ENCODE measurements at places on chromosomes 6 and 20.

DNA sequence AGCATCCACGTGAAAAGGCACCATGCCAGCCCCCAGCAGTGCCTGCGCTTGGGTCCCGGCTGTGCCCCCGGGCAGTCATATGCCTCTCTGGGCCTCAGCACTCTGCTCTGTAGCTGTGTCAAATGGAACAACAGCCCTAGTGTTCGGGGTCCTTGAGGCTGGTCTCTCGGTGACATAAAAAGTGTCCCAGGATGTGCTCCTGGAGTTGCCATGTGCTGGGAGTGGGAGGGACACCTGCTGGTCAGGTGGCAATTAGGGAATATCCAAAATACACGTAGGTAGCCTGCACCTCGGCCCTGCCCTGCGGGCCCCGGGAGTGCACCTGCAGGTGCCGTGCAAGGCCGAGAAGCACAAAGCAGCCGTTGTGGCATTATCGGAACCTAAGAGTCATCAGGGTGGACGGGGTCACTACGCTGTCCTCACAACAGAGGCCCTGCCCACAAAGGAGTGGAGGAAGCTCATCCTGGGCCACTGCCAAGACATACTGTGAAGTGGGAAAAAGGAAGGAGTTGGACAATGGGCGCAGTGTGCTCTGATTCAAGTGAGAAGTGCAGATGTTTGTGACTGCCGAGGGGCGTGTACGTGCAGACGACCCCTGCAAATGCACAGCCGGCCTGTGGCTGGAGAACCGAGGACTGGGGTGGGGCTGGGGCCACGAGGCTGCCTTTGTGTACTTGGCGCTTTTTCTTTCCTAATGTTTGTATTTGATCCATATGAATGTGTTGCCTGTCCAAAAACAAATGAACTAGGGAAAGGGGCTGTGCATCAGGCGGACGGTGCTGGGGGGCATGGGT is 24.6 kb downstream of the SLCO4A1 start:
- DNase-seq, result no peak

DNA sequence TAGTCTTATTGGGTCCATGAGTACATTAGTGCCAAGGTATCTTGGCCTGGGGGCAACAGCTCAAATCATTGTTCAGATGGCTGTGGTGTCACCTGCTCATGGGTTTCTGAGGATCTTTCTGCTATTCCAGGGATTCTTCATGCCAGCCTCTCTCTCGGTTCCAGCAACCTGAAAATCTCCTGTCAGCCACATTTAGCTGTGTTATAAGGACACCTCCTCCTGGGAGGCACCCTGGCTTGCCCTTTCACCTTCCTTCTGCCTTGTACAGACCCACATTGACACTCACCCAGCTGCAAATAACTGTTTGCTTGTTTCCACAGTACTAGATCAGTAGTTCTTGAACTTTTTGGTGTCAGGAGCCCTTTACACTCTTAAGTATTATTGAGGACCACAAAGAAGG is 159.9 kb downstream of the GRM4 start:
- DNase-seq, result no peak

- no peak for DNase-seq
Observed at GRCh38 chr6:133055441-133055966, 185.7 kb upstream of the EYA4 start.

DNA sequence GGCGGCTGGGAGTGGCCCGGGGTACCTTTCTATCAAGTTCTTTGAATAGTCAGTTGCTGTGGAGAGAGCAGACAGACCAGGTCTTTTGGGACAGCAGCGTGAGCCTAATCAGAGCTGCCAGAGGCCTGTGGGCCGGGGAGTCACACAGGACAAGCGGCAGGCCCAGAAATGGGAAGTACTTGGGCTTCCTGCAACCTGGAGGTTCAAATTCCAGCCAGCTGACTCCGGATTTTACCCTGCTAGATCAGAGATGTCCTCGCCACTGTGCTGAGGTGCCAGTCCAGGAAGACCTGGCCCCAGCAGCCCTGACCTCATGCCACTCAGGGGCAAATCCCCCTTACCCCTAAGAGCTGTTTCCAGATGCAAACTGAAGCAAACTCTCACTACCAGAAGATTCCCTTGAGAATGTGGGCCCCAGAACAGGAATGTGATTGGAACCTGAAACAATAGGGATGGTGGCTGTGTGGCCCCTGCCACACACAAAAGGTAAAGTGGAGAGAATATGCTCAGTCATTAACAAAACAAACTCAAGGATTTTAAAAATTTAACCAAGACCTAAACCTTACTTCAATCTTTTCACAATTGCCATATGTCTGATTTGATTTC is 9.7 kb downstream of the BEND3 start:
- DNase-seq, result no peak

DNA sequence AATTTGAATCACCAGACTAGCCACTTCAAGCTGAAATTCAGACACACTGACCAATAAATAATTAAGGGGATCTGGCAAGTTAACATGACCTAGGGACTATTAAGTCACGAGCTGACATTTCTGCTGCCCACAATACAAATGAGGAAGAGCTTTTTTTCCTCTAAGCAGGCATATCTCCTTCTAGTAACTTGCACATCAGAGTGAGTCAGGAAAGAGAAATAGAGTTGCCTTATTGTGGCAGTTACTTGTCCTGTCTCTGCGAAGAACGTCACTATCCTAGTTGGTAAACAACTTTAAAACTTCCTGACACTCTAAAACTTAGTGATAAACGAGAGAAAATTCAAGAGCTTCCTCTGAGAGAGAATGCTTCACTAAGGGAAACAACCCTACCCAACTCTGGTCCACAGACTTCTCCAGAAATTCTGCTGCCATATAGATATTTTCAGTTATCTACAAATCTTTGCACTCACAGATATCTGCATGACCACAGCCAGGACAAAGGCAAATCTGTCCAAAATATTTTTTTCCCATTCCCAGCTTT is 4.2 kb downstream of the PLA2G7 start:
- DNase-seq, result no peak

DNA sequence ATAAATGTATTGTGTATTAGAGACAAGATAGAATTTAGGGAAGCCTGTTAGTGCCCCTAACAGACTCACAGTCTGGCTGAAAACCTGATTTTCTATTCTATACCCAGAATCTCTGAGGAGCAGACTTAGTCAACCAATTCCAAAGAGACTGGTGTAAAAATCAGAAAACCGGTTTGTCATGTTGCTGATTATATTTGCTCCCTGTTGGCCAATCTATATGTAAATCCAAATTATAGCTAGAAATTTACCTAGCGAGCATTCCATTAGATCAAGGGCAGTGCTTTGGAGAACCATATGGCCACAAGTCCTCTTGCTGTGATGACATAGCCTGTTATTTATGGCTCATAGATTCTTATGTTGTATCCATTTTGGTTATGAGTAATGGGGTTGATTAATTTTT is 4.8 kb downstream of the NFYA start:
- DNase-seq, result no peak

DNA sequence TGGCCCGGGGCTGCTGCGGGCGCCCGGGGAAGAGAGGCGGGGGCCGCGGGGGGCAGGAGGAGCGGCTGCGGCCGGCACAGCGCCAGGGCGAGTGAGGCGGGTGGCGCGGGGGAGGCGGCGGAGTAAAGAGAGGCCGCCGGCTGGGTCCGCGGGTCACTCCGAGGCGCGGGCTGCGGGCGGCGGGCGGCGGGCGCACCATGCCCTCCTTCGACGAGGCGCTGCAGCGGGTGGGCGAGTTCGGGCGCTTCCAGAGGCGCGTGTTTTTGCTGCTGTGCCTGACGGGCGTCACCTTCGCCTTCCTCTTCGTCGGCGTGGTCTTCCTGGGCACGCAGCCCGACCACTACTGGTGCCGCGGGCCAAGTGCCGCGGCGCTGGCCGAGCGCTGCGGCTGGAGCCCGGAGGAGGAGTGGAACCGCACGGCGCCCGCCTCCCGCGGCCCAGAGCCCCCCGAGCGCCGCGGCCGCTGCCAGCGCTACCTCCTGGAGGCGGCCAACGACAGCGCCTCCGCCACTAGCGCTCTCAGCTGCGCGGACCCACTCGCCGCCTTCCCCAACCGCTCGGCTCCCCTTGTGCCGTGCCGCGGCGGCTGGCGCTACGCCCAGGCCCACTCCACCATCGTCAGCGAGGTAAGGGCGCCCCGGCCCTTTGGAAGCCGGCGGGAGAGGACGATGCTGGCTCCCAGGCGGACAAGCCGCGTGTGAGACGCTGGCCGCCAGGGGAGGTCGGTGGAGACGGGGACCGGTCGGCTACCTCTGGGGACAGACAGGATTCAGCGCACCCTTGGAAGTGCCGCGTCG is at the start of gene SLC22A3:
SLC22A3 (plus strand) TSS at position 156 of the 797 bp plus-strand sequence; CDS start at position 198, 42 bp downstream.
- peak; percentile 56 for DNase-seq

GRCh38 chr20:23624324-23624691 is 13.4 kb downstream of the CST3 start:
- no peak for DNase-seq

GRCh38 chr6:166813461-166813860 is 142.9 kb downstream of the RNASET2 start:
- no peak for DNase-seq

- DNase-seq, result no peak
Observed at GRCh38 chr6:139313784-139314545, 22.2 kb upstream of the TXLNB start.

GRCh38 chr20:409697-410559 is 1.8 kb downstream of the RBCK1 start:
- DNase-seq, result no peak

DNA sequence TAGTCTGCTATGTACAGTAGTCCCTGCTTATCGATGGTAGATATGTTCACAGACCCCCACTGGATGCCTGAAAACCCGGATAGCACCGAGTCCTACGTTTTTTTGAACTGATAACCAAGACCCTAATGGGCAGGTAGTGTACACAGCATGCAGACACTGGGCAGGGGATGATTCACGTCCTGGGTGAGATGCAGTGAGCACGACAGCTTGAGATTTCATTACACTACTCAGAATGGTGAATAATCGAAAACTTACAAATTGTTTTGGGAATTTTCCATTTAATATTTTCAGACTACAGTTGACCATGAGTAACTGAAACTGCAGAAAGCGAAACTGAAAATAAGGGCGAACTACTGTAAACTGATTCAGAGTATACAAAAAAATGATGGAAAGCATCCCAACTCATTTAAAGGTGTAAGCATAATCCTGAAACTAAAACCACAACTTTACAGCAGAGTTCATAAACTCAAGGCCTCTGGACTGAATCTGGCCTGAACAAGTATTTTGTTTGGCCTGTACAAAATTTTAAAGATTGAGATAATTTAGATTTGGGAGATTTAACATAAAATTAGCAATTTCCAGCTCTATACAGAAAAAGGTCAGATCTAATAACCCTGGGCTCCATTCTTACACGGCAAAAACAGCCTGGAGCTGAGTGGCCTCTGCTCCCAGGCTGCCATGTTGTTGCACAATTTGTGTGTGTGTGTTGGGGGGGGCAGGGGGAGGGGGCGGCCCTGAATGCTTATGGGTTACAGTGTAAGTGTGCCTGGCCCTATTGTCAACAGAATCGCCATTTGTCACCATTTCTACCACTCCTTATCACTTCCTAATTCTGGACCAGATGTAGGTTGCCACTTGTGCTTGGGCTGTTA is 34.9 kb downstream of the RNF24 start:
- peak; percentile 53 for DNase-seq

DNA sequence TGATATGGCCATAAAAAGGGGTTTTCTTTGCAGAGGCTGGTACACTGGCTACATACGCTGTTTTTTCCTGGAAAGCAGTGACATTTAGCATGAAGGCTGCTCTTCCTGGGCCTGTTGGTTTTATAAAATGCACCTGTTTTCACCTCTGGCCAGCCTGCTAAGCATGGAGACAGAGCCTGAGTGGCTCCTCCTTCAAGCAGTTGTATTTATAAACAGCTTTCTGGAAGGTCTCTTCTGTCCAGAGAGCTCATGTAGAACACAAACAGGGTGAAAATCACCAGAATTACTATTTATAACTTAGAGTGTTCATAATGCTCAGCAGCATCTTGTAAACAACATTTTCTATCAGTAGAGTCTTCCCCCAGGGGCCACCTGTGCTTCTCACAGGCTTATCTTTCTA is 109.0 kb downstream of the FOXO3 start:
- DNase-seq, result no peak

DNA sequence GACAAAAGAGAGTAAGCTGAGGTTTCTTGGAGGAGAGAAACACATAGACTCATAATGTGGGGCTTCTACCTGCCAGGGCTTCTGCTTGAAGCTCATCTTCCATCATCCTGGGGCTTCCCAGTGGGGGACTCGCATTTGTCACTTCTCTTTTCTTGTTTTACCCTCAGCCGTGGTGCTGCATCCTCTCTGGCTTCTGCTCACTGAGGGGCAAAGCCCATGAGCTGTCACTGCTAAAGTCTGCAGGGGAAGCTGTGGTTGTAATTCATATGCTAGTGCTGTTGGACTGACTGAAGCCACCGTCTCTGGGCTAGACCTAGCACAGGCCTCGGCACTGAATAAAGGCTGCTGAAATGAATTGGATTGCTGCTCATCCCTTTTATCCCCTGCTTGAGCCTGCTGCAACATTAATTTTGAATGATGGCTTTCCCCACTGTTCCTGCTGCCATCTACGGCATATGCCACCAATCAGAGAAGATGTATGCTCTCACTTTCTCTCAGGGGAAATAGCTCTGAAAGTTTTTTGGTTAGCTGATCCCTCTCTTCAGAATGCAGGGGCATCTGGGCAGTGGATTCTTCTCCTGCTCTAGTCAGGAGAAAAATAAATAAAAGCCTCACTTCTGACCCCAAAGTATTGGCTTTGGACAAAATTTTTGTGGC is 568.4 kb upstream of the MAP3K7 start:
- DNase-seq, result no peak

DNA sequence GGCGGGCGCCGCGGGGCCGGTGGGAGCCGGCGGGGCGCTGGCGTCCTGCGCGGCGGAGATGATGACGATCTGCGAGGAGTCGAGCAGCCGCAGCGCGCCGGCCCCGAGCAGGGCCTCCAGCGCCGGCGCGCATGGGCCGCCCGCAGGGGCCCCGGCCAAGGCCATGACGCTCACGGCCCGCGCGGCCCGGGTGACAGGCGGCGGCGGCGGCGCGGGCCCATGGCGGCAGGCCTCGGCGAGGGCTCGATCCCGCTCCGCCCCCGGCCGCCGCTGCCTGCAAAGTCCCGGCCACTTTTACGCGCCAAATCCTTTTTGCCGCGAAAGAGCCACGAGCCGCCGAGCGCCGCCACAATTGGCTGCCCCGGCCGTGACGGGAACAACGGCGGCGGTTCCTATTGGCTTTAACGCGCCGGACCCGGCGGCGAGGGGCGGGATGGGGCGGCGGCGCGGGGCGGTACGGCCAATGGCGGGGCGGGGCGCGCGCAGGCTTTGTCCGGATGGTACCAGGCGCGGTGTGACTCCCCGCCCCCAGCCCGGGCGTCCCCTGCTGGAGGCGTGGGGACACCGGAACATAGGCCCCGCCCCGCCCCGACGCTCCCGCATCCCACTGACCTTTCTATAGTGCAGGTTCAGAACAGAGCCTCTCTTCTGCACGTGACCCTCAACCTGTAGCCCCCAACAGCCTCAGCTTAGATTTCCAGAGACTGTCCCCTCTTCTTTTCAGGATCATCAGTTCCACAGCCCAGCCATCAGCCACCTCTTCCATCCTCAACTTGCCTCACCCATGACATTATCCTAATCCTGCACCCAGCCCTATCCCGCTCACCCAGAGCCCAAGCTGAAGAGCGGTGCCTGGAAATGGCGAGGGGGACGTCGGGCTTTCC is at the start of gene E2F1:
E2F1 (minus strand) TSS at position 286 of the 884 bp plus-strand sequence; CDS start at position 165, 121 bp downstream.
- DNase-seq, result peak; percentile 94
